ENCODE measurements at places on chromosomes 5 and 9. TPM values are rescaled to one million over a fixed set of nuclear protein-coding genes. Genes with fewer than 3 reads are reported as not detected.

GRCh38 chr5:134125039-134126015 is 10.8 kb downstream of the TCF7 start:
- no peak for DNase-seq

DNA sequence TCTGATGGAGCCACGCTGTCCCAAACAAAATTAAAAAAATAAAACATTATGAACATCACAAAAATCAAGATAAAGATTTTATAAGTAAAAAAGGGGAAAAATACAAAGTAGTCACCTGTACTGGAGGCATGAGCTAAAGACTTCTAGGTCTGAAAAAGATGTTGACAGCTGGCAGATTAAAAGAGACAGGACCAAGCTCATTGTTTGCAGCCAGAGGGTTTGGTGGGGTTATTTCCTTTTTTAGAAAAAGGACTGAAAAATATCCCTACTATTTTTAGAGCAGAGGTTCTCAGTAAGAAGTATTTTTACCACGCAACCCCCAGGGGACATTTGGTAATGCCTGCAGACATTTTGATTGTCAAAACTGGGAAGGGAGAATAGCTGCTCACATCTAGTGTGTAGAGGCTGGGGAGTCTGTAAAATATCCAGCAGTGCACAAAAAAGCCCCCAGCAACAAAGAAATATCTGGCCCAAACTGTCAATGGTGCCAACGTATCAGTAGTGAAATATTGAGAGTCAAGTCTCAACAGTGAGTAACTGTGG is 353.4 kb downstream of the TLE1 start:
- no peak for DNase-seq

DNA sequence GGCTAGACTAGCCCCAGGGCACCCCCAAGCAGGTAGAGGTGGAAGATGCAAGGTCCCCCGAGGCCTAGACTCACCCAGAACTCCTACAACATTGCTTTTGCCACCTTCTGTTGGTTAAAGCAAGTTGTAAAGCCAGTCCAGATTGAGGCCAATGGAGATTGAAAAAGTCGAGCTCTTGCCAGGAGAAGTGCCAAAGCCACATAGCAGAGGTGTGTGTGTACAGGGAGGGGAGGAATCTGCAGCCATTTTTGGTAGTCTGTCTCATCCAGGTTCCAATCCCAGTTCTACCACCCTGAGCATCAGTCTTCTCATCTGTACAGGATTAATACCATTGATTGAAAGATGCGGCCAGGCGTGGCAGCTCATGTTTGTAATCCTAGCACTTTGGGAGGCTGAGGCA is 12.3 kb upstream of the URM1 start:
- no peak for DNase-seq

- DNase-seq, result no peak
These were observed 196.3 kb downstream of the ZNF462 start for GRCh38 chr9:107059220-107059619.

DNA sequence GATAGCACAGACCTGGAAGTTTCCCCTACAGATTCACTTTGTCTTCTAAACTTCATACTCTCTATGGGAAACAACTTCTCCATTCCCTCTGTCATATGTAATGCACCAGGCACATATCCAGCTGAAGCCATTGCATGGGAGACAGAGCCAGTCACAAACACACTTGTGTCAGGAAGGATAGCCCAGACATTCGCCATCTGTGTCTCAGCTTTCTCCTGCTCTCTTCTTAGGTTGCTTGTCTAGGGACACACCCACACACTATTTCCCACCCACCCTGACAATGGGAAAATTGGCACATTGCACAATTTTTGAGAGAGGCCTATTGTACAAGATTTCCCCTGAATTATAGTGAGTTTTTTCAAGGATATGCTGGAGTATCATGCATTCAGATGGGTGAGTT is 158.4 kb upstream of the MPDZ start:
- DNase-seq, result no peak

The ABO gene
- 0.40 TPM for total RNA-seq

DNA sequence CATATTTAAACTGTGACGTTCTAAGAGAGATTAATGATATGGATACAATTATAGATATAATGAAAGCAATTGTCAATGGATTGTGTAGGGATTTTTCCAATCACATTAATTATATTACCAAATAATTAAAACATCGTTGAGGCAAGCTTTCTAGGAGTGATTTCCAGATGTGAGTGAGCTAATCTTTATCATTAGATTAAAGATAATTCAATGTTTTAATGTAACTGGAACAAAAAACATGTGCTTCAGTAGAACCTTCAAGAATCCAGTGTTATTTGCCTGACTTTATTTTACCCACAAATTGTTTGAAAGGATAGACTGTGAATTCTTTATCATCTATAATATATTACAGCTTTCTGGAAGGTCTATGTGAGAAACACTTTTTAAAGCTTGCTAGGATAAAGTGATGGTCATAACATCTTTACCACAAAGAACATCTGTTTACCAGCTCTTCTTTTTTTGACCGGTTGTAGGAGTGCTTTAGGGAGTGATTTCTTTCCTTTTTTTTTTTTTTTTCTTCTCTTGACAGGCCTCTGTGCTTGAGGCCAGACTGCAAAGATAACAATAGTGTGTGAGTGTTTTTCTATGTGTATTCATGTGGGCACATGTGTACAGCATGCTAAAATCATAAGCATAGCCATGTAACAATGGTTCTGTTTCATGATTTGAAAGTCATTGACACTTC is 35.0 kb downstream of the SNCAIP start:
- DNase-seq, result no peak

- DNase-seq, result no peak
These were observed 275.0 kb downstream of the PLK2 start for GRCh38 chr5:58184910-58185309.

DNA sequence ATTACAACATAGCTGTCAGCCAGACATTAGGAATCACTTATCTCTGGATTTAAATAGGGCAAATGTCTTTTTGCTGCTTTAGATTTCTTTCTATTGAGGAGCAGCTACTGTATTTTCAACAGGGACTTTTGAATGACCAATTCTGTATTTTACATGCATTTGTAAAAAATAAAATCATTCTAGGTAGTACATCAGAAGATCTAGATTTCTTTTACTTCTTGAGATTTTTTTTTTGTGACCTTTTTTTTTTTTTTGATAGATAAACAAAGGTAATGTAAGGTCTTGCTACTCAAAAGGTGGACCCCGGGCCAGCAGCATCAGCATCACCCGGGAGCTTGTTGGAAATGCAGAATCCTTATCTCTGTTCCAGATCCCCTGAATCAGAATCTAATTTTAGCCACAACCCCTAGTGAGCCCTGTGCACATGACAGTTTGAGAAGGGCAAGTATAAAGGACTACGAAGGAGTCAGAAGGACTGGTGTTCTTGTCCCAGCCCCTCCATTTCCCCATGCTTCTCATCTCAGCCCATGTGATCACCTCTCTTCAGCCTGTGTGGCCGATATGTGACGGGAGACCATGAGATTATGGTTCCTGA is 37.7 kb upstream of the CKMT2 start:
- DNase-seq, result no peak

The SCGB3A1 gene
- total RNA-seq, result 1.7 TPM

The OTP gene
- total RNA-seq, result 1.8 TPM

- DNase-seq, result no peak
These were observed 52.9 kb upstream of the CD180 start for GRCh38 chr5:67249590-67249895.

The FGFR4 gene
- total RNA-seq, result 1.1 TPM

- no peak for DNase-seq
These were observed 6.9 kb upstream of the GMCL2 start for GRCh38 chr5:178194026-178194425.

- peak; percentile 28 for DNase-seq
These were observed 963 bp upstream of the CAST start for GRCh38 chr5:96660971-96661854.

- DNase-seq, result no peak
These were observed 3.2 kb upstream of the BAAT start for GRCh38 chr9:101387871-101388506.

DNA sequence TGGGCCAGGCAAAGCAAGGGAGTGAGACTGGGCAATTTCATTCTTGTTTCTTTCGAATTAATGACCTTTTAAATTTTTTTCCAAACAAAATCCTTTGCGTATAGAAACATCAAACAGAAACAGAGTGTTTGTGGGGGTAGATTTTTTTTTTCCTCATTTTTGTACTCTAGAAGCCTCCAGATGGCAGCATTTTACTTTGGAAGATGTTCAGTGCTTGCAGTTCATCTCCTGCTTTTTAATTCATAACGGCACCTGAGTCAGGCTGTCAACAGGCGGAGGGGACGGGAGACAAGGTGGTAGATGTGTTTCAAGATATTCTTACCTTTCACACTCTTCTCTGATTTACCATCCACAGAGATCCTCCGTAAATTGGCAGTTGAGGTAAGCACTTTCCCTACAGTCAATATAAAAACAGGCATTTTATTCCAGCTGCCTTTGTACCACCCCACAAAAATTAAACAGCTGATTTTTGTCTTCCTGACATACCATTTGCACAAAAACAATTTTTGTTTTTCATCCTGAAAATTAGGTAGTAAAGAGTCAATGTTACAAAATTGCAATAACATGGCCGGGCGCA is 99.5 kb upstream of the FBXL17 start:
- DNase-seq, result peak; percentile 24

The TAF11L5 gene
- total RNA-seq, result not detected

DNA sequence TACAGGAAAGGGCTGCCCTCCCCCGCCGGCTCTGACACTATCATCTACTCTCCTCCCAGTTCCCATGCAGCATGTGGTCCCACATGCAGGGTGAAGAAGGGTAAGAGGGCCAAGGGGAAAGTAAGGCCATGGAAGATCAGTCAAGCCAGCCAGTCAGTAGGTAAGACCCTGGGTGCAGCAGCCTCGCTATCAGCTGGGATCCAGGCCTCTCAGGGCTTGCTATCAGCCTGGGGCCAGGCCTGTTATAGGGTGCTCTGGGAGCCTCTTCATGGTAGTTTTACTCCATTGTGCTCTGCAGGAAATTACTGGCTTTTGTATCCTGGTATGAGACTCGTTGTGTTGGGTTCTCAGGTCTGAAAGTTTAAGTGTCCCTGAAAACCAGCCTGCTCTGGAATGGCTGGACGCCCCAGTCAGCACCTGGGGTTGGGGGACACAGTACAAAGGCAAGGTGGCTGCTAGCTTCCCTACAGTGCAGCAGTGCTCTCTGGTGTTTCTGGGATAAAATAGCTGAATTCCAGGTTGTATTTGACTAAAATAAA is 21.4 kb downstream of the SLC22A4 start:
- DNase-seq, result no peak

DNA sequence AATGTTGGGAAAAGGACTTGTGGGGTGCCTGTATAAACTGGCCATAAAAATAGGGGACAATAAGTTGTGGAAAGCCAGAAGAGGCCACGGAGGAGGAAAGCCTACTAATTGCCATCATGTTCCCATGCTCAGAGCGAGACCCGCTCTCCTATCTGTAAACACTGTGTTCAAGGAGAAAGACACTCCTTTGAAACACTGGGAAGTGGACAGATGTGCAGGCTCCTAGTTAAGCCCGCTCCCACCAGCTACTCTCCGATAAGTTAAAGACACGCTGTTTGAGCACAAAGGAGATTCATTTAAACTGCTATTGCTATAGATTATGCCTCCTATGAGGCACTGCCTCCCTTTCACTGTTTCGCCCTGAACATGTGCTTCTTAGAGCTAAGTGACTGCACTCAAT is 9.3 kb downstream of the CRAT start:
- no peak for DNase-seq

All from spinal cord (tissue), 10 donors.